ENCODE measurements at places on chromosomes 12 and 14.

DNA sequence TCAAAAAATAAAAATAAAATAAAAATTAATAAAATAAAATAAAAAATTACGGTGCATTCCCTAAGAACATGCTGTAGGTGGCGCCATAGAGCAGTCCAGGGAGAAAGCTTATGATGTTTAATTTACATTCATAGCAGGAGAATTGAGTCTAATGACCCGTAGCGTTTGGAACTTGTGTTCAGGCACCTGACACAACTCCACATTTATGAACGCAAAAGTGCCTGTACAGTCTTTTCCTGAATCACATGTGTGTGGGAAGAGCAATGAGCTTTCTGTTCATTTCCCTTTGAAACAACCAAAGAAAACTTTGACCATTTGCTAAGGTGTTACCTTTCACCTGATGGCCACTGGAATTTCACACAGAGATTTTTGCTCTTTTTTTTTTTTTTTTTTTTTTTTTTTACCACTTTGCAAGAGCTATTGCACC is 60.6 kb upstream of the KCNA1 start:
- DNase-seq = no peak

GRCh38 chr14:59060841-59061240 is 127.6 kb upstream of the DAAM1 start:
- no peak for DNase-seq

DNA sequence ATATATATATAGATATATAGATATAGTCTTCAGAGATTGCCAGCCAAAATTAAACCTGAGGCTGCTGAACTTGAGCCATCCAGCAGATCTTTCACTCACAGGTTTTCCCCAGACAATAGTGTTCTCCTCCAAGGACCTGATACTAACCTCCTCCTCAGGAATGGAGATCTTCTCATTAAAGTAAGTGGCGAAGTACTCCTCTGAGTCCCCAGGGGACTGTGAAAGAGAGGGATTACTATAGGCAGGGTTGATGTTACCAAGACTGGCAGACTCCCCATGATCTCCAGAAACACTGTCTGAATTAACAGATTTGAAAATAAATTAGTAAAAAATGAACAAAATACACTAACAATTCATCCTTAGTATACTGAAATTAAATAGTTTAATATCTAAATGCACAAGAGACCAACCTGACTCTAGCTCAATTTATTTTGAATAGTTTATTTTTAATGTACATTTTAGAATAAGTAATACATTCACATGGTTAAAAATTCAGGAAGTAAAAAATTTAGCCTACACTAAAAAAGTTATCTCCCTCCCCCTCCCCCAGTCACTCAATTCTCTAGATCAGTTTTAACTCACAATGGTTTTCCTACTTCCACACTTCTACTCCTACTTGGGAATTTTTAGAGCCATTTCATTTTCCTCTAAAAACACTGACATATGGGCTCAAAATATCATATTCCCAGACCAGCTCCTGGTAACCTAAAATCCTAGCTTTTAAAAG is 17.7 kb downstream of the SLC11A2 start:
- DNase-seq = no peak

GRCh38 chr14:55986069-55986468 is 132.1 kb upstream of the PELI2 start:
- DNase-seq = no peak

DNA sequence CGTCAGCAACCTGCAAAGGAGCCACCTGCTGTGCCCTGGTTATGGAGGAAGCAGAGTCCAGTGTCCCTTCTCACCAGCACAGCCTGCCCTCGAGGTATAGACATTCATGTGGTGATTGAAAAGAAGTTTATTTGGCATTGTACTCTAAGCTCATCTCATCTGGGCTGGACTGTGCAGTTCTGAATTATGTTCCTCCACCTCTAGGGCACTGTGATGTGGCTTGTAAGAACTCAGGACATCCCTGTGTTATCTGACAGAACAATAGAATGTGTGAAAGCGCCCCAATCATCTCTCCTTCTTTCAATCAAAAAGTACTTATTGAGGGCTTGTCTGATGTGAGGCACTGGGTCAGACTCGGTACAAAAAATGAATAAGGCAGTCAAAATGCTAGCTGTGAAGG is 140.1 kb downstream of the DHRS2 start:
- no peak for DNase-seq

GRCh38 chr14:104919993-104920315 is 4.7 kb upstream of the PLD4 start:
- no peak for DNase-seq

- no peak for DNase-seq
These were observed 101.7 kb upstream of the C14orf180 start for GRCh38 chr14:104477666-104478380.

DNA sequence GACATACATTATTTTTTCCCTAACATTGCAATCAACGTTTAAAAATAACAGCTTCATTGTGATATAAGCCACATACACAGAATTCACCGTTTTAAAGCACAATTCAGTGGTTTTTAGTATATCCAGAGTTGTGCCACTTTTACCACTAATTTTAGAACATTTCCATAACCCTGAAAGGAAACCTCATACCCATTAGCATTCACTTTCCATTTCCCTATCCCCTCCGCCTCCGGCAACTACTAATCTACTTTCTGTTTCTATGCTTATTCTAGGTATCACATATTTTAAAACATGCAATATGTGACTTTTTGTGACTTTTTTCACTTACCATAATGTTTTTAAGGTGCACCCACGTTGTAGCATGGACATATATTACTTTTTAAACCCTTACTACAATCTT is 55.6 kb upstream of the ISM2 start:
- DNase-seq = no peak

- no peak for DNase-seq
These were observed 21.3 kb downstream of the DCAF4 start for GRCh38 chr14:72947366-72948160.

DNA sequence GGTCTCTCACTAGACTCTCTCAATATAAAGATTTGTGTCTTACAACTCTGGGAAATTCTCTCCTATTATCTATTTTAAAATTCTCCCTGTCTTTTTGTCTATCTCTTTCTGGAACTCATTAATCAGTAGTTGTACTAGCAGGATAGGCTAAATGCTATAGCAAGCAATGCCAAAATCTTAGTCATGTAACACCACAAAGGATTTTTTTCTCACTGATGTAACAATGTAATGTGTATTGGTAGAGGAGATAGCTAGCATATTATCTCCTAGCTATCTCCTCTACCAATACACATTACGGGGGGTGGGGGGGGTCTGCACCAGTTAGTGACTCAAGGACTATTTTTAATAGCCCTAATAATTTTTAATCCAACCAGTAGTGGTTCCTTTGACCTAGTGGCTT is 225.4 kb downstream of the KLHL28 start:
- DNase-seq = no peak

DNA sequence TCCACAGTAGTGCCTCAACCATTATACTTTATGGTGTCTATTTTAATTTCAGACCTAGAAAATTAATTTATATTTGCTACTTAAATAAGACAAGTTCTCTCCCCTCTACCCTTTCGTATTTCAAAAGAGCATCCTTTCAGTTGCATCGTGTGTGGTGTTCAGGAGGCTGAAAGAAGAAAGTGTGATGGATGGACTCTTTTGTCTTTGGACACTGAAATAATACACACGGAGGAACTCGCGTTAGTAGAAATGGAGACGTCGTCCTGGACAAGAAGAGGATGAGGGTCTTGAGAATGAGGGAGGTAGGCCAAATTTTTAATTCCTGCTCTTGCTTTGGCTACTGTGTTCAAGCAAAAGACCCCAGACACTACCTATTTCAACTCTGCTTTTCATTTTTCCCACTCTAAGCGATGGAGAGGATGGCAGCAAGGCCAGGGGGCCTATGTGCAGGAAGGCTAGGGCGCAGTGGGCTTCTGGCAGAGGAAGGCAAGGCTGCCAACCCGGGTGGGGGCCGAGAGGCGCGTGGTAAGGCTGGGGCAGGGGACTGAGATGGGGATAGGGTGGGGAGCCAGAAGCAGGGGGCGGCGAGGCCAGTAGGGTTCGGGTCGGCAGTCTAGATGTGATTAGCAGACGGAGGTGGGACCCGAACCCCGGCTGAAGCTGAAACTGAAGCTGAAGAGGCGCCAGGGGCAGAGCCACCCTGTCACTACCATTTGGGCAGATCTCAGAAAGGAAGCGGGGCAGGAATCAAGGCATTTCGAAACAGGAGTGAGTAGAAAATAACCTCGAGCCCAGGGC is 722 bp downstream of the TMED8 start:
- DNase-seq = peak; percentile 8

DNA sequence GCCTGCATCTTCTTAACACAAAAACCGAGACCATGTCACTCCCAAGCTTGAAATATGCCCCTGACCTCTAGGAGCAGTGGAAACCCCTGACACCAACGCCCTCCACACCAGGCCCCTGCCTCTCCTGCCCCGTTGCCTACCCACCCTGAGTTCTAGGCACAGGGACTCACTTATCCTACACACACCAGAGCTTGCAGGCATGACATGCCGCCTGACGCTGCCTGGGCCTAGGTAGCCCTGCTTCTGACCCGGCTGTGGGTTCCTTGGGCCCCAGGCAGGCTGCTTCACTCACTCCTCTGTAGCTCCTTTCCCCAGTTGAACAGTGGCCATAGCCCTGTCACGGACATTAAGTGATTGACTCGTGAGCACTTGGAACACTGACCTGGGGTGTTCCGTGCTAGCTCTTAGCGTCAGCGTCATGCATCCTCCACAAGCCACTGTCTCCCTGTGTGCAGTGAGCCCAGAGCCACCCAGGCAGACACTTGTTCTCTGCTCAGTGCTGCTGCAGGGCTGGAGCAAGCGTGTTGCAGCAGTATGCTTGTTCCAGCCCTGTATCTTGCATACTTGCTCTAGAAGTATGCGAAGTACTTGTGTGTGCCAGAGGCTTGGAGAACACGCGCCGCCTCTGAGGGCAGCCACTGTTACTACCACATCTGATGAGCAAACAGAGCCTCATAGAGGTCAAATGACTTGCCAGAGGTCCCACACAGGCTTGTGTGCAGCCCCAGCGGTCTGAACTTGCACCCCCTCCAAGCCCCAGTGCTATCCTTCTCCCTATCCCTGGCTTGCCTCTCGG is 15.6 kb downstream of the OTUB2 start:
- no peak for DNase-seq

DNA sequence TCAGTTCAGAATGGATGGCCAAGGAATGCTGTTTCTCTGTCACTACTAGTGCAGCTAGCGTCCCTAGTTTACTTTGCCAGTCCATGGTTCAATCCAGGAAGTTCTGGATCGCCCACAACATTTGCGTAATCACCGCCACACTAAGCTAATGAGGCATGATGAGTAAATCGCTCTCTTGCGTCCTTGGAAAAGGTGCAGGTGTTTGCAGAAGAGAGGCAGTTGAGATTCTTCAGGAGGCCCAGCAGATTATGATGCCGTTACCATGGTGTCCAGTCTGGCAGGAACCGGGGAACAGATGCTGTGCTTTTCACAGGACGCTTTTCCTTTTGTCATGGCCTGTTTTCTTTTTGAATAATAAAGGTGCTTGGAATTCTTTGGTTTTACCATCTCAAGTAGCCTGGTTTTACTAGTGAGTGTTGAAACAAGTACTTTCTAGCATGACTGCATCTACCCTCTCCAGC is 9.0 kb downstream of the TPH2 start:
- DNase-seq = no peak

GRCh38 chr12:62516927-62517326 is 50.3 kb downstream of the MON2 start:
- DNase-seq = no peak

DNA sequence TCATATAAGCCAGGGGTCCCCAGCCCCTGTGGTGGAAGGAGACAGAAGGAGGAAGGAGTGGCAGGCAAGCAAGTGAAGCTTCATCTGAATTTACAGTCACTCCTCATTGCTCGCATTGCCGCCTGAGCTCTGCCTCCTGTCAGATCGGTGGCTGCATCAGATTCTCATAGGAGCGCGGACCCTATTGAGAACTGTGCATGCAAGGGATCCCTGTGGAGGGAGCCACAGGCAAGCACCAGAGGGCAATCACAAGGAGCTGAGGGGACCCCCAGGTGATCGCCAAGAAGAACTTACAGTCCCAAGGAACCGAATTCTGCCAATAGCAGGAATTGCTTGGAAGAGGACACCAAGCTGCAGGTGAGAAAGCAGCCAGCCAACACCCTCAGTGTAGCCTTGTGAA is 33.2 kb upstream of the VRK1 start:
- DNase-seq = no peak

DNA sequence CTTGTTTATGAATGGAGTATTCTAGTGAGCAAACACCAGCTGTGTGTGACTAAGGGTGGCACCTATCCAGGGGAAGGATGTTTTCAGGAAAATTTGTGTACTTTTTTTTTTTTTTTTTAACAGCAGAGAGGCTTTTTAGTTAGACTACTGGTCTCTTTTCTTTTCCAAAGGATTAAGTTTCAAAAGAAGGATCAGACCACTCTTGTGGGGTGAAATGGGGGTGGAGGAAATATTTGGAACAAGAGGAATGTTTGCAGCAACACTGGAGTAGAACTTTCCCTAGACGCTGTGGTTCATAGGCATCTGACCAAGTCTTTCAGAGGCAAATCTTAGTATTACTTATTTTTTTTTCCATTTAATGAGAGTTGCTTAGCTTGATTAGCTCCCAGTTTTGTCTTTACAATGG is 21.1 kb downstream of the NUBPL start:
- DNase-seq = no peak

DNA sequence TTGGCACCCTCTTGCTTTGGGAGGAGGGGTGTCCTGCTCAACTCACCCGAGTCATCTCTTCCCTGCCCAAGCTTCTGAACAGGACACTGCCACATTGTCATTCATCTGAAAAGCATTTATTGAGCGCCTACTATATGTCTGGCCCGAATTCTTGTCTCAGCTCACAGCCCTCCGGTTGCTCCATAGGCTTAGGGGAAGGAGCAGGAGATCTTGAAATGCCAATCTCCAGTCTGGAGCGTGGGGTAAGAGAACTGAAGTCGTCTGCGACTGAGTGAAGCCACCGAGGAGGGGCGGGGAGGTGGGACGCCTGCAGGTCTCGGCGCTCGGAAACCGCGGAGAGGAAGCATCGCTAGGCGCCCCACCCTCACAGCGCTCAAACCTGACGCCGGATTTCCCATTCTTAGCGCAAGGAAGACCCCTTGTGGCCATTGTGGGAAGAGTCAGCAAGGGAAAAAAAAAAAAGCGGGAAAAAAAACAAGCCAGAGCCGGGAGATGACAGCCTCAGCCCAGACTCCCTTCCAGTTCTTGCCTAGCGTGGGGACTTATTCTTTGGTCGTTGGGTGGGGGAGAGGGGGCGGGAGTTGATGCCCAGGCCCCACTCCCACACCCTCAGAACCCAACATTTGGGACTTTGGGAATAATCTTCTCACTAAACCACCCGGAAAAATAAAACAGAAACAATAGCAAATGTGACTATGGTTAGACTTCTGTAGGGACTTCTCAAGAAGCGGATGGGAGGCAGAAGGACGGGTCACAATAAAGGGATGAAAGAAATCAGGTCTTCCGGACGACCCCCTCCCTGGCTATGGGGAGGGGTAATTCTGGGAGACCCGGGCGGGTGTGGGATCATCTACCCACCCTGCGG is 28.2 kb upstream of the SMUG1 start:
- DNase-seq = peak; percentile 77

DNA sequence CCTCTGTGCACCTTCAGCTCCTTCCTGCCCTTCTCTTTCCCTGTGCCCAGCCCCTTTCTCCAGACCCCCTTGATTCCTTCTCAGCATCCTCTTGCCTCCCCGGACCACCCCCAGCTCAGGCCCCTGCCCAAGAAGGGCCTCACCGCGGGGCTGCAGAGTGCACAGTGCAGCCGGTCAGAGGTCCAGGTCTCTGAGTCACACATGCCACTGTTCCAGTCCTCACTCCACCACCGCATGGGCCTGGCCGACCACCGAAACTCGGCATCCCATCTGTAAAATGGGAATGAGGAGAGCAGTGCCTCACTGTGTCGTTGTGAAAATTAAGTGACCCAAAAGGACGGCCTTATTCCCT is 13.3 kb downstream of the BDKRB1 start:
- DNase-seq = no peak

Data from activated T-cell treated with anti-CD3 and anti-CD28 coated beads, Interleukin-2, amount 50 U/mL, for 4 hours (primary cell).